ENCODE measurements at places on chromosomes 13 and 19.

GRCh38 chr13:41930154-41930553 is 30.8 kb downstream of the VWA8 start:
- no peak for DNase-seq

- no peak for DNase-seq
These were observed 481.3 kb upstream of the GPC6 start for GRCh38 chr13:92745258-92745657.

GRCh38 chr19:31534786-31535657 is 185.8 kb upstream of the TSHZ3 start:
- DNase-seq, result no peak

- no peak for DNase-seq
These were observed 271.0 kb downstream of the SLITRK5 start for GRCh38 chr13:87942205-87942604.

Measured in activated CD8-positive, alpha-beta memory T cell treated with anti-CD3 and anti-CD28 coated beads, Interleukin-2, amount 50 U/mL, for 48 hours (primary cell).